ENCODE measurements at places on chromosomes 13 and 19.

- no peak overlapping the region for H3K27ac ChIP-seq
- H3K4me3 ChIP-seq = no peak overlapping the region
- peaks cover 13% of the 10 kb centered on the region for H3K4me1 ChIP-seq
- no peak for DNase-seq
- H3K36me3 ChIP-seq = peaks cover 4% of the 10 kb centered on the region
Observed at GRCh38 chr19:11054200-11054599, 35.1 kb upstream of the LDLR start.

DNA sequence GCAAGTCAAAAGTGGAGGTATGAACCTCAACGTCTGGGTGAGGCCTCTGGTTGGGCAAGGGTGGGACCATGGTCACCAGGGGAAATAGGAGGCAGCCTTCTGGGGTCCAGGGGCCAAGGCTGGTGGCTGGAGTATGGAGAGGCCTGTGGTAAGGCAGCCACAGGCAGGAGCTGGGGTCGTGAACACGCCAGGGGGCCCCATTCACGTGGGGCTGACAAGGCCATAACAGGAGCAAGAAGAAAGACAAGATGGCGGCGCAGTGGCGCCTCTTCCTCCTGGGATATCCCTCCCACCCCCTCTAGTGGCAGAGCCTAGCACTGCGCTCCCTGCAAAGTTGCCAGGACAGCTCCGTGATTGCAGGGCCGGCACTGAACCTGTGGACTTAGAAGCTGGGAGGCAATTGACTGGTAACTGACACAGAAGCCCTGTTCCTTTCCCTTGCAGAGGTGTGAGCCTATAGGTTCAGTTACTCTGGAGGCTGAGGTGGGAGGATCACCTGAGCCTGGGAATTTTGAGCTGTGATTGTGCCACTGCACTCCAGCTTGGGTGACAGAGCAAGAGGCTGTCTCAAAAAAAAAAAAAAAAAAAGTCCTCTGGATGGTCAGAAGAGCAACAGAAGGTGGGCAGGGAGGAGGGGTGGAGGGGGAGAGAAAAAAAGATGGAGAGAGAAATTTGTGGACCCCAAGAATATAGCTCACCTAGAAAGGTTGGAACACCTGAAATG is 19.7 kb upstream of the EDDM13 start:
- no peaks in the 10 kb centered on the region for H3K27me3 ChIP-seq
- DNase-seq = peak; percentile 77
- no peak overlapping the region for H3K4me3 ChIP-seq
- no peaks in the 10 kb centered on the region for H3K36me3 ChIP-seq
- H3K4me1 ChIP-seq = peaks cover 1% of the 10 kb centered on the region
- H3K27ac ChIP-seq = no peak overlapping the region

DNA sequence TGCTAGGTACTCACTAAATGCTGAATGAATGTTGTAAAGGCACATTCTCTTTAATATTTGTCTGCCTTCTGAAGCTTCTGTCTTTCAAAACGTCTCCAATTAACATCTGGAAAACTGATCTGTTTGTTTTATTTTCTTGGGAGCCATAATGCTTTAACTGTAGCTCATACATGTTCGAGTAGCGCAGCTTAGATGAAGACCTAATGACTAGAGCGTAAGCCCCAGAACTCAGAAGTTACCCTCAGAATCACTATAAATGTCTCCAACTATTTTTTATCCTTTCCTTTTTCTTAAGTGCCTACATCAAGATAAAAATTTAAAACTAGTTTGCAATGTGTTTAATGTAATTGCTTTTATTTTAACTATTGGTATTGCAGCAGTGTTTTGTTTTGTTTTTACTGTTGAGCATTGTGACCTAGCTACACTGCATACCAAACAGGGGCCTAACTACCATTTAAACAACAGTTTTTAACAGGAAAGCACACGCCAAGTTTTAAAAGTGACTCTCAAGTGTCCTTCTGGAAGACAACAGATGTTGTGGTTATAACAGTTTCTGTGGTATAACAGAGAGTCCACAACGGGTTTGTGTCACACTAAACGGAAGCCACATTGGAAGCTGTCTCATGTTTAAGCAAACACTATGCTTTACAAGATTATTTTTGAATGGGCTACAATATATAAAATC is 42.0 kb downstream of the MRPL57 start:
- H3K4me3 ChIP-seq = peak overlapping the region; percentile 19
- peak; percentile 49 for DNase-seq
- peaks cover 20% of the 10 kb centered on the region for H3K4me1 ChIP-seq
- peak overlapping the region; percentile 67 for H3K27ac ChIP-seq

GRCh38 chr19:17358395-17358794 is 18.7 kb downstream of the PLVAP start:
- no peak overlapping the region for H3K27ac ChIP-seq
- DNase-seq = no peak
- no peak overlapping the region for H3K4me3 ChIP-seq
- no peaks in the 10 kb centered on the region for H3K36me3 ChIP-seq

DNA sequence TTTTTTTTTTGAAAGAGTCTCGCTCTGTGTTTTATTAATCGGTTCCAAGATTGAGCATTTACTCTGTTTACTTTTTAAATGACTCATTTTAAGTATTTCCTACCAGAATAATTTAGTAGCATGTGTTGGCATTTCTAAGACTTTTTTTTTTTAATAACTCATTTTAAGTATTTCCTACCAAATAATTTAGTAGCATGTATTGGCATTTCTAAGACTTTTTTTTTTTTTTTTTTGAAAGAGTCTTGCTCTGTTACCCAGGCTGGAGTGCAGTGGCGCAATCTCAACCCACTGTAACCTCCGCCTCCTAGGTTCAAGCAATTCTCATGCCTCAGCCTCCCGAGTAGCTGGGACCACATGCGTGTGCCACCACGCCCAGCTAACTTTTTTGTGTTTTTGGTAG is 13.1 kb downstream of the SETDB2 start:
- H3K27me3 ChIP-seq = no peaks in the 10 kb centered on the region
- no peak overlapping the region for H3K4me3 ChIP-seq
- peaks cover 32% of the 10 kb centered on the region for H3K4me1 ChIP-seq
- H3K36me3 ChIP-seq = peaks cover 39% of the 10 kb centered on the region
- no peak for DNase-seq

GRCh38 chr13:23991119-23991518 is 93.8 kb upstream of the C1QTNF9B start:
- H3K36me3 ChIP-seq = no peaks in the 10 kb centered on the region
- no peak overlapping the region for H3K27ac ChIP-seq
- H3K27me3 ChIP-seq = peaks cover 13% of the 10 kb centered on the region
- DNase-seq = no peak

GRCh38 chr13:32200741-32201140 is 114.4 kb downstream of the ZAR1L start:
- peaks cover 3% of the 10 kb centered on the region for H3K36me3 ChIP-seq
- H3K4me1 ChIP-seq = no peaks in the 10 kb centered on the region
- DNase-seq = no peak
- H3K4me3 ChIP-seq = no peak overlapping the region
- no peak overlapping the region for H3K27ac ChIP-seq

DNA sequence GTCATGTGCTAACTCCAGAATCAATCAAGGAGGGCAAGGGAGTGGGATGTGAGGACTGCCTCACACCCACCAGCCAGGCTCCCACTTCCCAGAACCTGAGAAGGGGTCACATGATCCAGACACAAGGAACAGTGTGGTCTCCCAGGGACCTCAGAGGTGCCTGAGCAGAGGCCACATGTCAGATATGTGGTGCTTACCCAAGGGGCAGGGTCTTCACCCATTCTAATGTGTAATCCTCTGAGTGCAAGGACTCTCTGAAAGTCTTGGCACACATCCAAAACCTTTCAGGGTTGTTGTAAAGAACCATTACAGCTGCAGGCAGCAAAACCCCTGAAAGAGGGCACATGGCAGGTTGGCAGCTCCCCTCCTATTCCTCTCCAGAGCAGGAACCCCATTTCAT is 656.6 kb downstream of the UQCRFS1 start:
- no peaks in the 10 kb centered on the region for H3K4me1 ChIP-seq
- H3K36me3 ChIP-seq = no peaks in the 10 kb centered on the region

DNA sequence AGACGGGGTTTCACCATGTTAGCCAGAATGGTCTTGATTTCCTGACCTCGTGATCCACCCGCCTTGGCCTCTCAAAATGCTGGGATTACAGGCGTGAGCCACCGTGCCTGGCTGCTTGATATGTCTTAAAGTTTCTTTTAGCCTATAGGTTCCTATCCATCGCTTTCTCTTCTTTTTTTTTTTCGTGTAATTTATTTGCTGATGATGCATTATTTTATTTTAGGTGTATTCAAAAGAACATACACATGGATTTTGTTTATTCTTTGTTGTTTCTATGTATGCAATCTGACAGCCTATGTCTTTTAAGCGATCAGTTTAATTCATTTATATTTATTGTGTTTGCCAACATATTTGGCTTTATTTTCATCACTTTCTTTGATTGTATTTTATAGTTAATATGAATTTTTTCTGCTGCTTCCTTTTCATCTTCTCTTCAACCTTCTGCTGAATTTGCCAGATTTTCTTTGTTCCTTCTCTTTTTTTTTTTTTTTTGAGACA is 26.0 kb upstream of the TNFAIP8L1 start:
- H3K27ac ChIP-seq = no peak overlapping the region
- peaks cover 14% of the 10 kb centered on the region for H3K27me3 ChIP-seq
- DNase-seq = no peak
- no peaks in the 10 kb centered on the region for H3K36me3 ChIP-seq
- no peaks in the 10 kb centered on the region for H3K4me1 ChIP-seq
- H3K4me3 ChIP-seq = no peak overlapping the region

GRCh38 chr13:110475117-110475516 is 86.4 kb downstream of the RAB20 start:
- H3K27ac ChIP-seq = no peak overlapping the region
- no peak overlapping the region for H3K4me3 ChIP-seq
- H3K36me3 ChIP-seq = no peaks in the 10 kb centered on the region

DNA sequence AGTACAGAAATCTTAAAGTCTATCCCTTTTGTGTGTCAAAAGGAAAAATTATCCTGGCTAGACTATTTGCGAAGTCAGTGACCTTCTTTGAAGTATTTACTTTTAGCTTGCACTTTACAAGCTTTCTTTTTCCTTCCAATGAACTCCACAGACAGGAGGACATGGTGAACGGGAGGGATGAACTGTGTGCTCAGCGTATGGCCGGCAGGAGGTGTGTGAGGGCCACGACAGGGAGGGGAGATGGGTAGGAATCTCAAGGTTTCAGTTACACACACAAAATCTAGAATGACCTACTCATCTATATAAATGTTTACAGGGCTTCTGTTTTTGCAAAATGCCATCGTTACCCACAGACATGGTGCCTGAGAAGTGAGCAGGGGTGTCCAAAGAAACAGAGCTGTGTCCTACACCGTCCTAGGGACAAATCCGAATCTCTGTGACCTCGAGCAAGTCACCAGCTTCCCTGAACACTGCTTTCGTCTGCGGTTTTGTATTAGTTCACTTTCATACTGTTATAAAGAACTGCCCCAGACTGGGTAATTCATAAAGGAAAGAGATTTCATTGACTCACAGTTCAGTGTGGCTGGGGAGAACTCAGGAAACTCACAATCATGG is 537.2 kb downstream of the LIG4 start:
- no peaks in the 10 kb centered on the region for H3K36me3 ChIP-seq
- H3K4me3 ChIP-seq = no peak overlapping the region
- DNase-seq = no peak
- no peaks in the 10 kb centered on the region for H3K4me1 ChIP-seq

DNA sequence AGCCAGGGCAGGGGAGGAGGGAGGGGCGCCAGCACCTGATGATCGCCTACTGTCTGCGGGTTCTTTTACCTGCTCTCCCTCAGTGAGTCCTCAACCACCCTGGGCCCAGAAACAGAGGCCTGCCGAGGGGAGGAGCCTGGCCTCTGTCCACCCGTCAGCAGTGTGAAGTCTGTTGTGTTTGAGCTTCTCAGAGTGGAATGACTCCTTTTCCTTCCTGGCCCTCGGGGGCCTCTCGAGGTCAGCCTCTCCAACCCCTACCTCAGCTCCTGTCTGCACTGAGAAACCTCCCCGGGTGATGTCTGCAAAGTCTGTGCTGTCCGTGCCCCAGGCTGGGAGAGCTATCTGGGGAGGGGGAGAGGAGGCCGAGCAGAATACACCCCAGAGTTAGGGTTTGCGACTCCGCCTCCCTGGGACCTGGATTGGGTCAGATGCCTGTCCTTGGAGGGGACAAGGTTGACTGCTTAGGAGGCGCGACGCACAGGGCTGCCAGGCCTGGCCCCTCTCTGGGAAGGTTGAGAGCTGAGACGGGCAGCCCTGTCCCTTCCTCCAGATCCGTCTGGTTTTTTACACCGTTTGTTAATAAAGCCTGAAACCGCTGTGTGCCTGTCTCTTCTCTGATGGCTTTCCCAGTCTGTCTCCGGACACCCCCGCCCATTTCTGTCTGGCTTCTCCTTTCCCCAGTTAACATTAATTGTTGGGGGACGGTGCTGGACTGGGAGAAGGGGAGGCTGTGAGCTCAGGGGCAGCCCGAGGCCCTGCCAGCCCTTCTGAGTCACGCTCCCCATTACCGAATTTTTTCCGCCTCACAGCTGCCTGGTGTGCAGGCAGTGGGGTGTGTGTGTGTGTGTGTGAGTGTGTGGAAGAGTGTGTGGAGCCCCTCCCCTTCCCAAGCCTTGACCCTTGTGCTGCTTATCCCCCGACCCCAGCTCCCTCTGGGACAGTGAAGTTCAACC is 989 bp upstream of the SSC5D start:
- peaks cover 3% of the 10 kb centered on the region for H3K36me3 ChIP-seq
- H3K27me3 ChIP-seq = no peaks in the 10 kb centered on the region
- no peak overlapping the region for H3K4me3 ChIP-seq
- no peak overlapping the region for H3K27ac ChIP-seq
- DNase-seq = peak; percentile 36
- peaks cover 12% of the 10 kb centered on the region for H3K4me1 ChIP-seq

GRCh38 chr19:28509079-28509895 is 703.7 kb downstream of the UQCRFS1 start:
- H3K4me3 ChIP-seq = no peak overlapping the region
- no peaks in the 10 kb centered on the region for H3K27me3 ChIP-seq
- H3K4me1 ChIP-seq = no peaks in the 10 kb centered on the region

DNA sequence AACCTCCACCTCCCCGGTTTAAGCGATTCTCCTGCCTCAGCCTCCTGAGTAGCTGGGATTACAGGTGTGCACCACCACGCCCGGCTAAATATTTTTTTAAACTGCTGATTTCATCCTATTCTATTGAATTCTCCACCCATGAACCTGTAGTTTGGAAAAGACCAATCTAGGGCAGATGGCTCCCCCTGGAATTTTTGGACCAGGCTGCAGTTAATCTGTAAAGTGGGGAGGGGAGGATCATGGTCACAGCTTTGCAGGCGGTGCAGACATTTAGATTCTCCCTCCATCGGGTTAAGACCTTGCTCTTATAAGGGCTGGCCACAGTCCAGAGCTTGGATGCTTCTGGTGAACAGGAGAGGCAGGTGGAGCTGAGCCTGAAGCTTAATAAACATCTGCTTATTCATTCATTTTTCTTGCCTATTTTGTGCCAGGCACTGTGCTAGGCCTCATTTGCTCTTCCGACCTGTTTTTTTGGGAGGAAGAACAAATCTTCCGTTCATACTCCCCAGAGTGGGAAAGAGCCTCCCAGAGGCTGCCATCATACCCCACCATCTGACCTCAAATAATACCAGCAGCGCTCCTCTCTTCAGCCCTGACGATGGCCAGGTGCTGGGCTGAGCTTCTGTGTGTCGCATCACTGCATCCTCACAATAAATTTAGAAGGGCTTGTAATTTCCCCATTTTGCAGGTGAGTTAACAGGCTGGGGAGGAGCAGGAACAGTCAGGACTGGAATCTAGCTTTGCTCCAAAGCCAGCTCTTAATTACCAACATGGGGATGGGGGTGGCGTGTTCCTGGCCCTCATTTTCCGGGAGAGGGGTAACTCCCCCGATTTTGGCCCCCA is 902 bp upstream of the CCDC106 start:
- peak overlapping the region; percentile 26 for H3K27ac ChIP-seq
- no peak for DNase-seq
- H3K4me3 ChIP-seq = peak overlapping the region; percentile 48
- H3K36me3 ChIP-seq = peaks cover 18% of the 10 kb centered on the region

All from activated CD4-positive, alpha-beta memory T cell treated with anti-CD3 and anti-CD28 coated beads, Interleukin-2, amount 10 ng/mL, durations not matched to agents 7 days and 5 days (primary cell).